ENCODE measurements at places on chromosomes 4 and X. TPM values are rescaled to one million over a fixed set of nuclear protein-coding genes. Genes with fewer than 3 reads are reported as not detected.
A peak's percentile ranks its signal among the peaks of the same experiment; 100 is the strongest.

DNA sequence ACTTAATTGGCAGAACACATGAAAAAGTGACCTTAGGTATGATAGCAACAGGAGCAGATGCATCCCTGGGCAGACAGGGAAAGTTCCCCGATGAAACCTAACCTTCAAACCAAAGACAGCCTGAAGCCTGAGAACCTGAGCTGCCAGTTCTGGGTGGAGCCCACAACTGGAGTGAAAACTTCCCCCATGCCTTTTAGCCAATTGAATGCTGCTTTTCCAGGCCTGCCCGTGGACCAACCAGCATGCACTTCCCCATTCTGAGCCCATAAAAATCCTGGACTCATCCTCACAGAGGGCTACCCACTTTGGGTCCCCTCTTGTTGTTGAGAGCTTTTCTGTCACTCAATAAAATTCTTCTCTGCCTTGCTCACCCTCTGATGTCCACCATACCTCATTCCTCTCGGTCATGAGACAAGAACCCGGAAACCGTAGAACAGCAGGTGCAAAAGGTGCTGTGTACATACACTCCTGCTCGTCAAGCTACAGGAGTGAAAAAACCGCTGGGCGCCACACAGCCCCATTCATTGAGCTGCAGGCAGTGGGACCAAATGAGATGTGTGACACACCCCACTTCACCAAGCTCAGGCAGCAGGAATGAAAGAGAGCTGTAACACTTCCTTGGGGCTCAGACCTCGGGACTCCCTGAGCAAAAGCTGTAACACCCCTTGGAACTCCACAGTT lies 13.9 kb upstream of the SLC7A11 start:
- H3K36me3 ChIP-seq = no peaks in the 10 kb centered on the region
- no peak overlapping the region for H3K4me3 ChIP-seq
- H3K4me1 ChIP-seq = no peaks in the 10 kb centered on the region
- no peak overlapping the region for H3K27ac ChIP-seq

GRCh38 chr4:138389976-138390685 lies 148.0 kb upstream of the SLC7A11 start:
- H3K27me3 ChIP-seq = no peaks in the 10 kb centered on the region
- no peak for DNase-seq
- no peak overlapping the region for H3K4me3 ChIP-seq
- H3K27ac ChIP-seq = no peak overlapping the region
- no peaks in the 10 kb centered on the region for H3K4me1 ChIP-seq
- no peaks in the 10 kb centered on the region for H3K36me3 ChIP-seq

DNA sequence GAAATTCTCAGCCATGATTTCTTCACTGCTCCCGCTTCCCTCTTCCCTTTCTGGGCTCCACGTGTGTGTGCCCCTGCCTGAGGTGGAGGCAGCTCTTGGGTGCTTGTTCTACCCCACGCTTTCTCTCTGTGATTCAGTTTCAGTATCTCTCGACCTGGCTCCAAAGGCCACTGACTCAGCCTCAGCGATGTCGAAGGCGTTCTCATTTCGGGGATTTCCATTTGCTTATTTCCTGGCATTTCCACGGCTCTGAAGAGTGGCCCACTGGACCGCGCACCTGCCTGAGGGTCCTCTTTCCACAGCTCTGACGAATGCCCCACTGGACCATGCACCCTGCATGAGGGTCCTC lies 52.4 kb downstream of the GAK start:
- peak; percentile 69 for DNase-seq
- H3K4me1 ChIP-seq = peaks cover 24% of the 10 kb centered on the region
- peak overlapping the region; percentile 25 for H3K4me3 ChIP-seq
- peaks cover 52% of the 10 kb centered on the region for H3K36me3 ChIP-seq
- H3K27ac ChIP-seq = peak overlapping the region; percentile 42

The MAGEA9B gene
- total RNA-seq = not detected

GRCh38 chr4:106385853-106386393 lies 17.3 kb upstream of the GIMD1 start:
- DNase-seq = no peak
- H3K27ac ChIP-seq = no peak overlapping the region
- no peaks in the 10 kb centered on the region for H3K36me3 ChIP-seq

The NPY1R gene
- not detected for total RNA-seq

The TLR10 gene
- not detected for total RNA-seq

The GPAT3 gene
- total RNA-seq = 4.6 TPM

The DNASE1L1 gene
- total RNA-seq = 18.4 TPM

DNA sequence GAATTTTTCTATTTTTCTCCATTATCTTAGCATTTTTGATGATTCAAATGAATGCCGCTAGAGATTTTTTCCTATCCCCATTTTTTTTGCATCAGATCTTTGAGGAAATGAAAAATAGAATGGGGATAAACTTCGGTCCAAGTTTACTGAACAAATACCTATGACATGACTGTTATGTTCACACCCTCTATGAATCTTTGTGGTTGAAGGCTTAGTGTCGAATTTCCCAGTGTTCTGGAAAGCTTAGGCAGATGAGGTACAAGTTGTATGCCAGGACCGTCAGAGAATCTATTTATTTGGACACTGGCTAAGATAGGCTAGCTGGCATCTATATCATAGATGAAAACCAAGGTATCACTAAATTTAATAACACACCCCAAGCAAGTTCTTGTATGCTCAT lies 123.4 kb downstream of the SPCS3 start:
- H3K27me3 ChIP-seq = no peaks in the 10 kb centered on the region
- H3K27ac ChIP-seq = no peak overlapping the region
- no peaks in the 10 kb centered on the region for H3K4me1 ChIP-seq
- H3K36me3 ChIP-seq = no peaks in the 10 kb centered on the region
- no peak for DNase-seq
- H3K4me3 ChIP-seq = no peak overlapping the region

Data from CD4-positive, alpha-beta T cell (primary cell).